ENCODE measurements at places on chromosomes 1 and 21.

DNA sequence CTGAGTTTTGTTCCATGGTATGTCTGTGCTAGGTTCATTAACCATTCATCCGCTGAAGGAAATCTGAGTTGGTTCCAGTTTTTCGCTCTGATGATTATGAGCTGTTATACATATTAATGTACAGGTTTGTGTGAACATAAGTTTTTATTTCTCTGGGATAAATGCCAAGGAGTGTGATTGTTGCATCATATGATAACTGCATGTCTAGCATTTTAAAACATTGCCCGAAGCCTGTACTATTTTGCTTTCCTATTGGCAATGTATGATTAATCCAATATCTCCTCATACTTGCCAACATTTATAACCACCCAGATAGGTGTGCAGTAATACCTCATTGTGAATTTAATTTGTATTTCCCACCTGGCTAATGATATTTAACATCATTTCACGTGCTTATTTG, 322.7 kb downstream of the ZNF326 start:
- DNase-seq = no peak

GRCh38 chr1:45585496-45586075, 1.7 kb downstream of the NASP start:
- no peak for DNase-seq

DNA sequence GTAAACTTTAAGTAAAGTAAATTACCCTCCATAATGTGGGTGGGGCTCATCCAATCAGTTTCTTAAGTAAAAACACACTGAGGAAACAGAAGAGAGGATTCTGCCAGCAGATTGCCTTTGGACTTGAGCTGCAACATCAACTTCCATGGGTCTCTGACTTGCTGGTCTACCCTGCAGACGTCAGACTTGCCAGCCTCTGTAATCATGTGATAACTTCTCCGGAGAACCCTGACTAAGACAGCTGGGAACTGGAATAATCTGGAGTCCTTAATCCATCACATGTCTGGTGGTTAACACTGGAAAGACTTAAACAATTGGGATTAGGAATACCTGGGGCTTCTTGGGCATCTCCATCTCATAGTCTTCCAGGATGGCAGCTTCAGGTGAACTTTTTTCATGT, 13.2 kb upstream of the CEP350 start:
- DNase-seq = no peak

DNA sequence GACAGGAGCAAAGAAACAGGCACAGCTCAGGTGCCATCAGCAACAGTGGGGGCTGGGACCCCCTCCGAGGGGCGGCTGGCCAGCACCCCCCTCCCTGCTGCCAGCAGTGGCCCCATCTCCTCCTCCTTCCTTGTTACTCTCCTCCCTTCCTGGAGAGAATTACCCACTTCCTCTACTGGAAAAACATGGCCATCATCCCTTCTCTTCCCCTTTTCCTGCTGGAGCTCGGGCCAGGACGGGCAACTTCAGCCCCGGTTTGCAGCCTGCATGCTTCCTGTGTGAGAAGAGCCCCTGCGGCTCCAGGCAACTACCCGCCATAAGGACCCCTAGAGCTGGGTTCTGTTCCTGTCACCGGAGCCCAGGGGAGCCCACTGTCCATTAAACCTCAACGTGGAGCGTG, 17.6 kb downstream of the MEGF6 start:
- DNase-seq = no peak

DNA sequence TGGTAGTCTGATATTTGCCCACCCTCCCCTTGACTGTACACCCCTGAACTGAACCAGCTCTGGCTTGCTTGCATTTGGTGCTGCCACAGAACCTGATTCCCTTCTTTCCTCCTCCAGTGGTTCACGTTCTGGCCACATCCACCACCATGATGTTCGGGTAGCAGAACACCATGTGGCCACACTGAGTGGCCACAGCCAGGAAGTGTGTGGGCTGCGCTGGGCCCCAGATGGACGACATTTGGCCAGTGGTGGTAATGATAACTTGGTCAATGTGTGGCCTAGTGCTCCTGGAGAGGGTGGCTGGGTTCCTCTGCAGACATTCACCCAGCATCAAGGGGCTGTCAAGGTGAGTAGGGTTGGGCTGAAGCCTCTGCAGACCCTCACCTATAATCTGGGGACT, 1.8 kb downstream of the CDC20 start:
- DNase-seq = no peak

DNA sequence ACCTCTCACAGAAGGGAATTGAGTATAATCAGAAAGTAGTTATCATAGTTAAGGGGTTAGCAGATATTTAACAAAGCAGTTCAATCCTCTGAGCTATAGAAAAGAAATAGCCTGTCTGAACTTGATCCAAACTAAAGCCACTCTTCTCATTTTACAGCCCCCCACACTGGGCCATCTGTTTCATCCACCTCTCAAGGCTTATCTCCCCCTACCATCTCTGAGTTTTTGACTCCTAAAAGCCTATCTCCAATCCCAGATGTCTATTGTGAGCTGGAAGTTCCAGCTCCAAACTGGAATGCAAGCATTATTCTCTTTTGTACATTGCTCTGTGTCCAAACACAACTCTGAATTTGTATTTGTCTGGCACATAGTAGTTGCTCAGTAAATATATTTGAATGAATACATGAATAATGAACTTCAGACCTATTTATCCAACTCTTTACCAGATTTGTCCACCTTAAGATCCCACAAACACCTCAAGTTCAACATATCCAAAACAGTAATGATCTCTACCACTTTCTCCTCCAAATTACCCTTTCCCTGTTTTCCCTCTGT, 98.1 kb downstream of the PLPP3 start:
- no peak for DNase-seq

- no peak for DNase-seq
Observed at GRCh38 chr1:93735722-93736121, 54.1 kb upstream of the BCAR3 start.

DNA sequence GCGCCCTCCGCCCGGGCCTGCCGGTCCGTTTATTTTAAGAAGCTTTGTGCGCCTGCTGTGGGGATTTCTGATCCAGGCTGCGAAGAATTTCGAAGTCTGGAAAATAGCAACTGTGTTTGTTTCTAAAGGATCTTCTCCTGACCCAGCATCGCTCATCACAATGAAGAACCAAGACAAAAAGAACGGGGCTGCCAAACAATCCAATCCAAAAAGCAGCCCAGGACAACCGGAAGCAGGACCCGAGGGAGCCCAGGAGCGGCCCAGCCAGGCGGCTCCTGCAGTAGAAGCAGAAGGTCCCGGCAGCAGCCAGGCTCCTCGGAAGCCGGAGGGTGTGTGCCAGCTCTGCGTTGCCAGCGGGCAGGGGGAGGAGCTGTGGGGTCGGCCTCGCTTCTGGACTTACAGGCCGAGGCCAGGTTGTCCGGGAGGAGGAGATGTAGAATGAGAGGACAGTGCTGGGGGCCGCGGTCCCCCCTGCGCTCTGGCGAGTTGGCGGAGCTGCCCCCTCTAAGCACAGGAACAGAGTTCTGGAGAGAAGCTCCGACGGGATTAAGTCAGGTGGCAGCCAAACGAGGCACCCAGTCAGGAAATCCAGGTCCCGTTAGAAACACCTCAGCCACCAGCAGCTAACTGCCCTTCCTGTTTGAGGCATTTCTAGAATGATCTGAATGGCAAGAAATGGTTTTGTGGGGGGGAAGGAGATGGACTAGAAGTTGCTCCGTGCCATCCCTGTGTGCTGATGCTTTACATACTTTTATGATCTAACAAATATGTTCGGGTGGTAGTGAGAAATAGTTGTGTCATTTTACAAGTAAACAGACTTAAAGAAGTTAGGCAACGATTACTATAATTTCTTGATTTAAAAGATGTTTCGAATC, 948 bp downstream of the TXLNA start:
- DNase-seq = no peak

GRCh38 chr1:233281711-233282581, 13.6 kb downstream of the PCNX2 start:
- no peak for DNase-seq

- peak; percentile 23 for DNase-seq
Observed at GRCh38 chr21:25501996-25502665, 105.2 kb downstream of the MRPL39 start.

DNA sequence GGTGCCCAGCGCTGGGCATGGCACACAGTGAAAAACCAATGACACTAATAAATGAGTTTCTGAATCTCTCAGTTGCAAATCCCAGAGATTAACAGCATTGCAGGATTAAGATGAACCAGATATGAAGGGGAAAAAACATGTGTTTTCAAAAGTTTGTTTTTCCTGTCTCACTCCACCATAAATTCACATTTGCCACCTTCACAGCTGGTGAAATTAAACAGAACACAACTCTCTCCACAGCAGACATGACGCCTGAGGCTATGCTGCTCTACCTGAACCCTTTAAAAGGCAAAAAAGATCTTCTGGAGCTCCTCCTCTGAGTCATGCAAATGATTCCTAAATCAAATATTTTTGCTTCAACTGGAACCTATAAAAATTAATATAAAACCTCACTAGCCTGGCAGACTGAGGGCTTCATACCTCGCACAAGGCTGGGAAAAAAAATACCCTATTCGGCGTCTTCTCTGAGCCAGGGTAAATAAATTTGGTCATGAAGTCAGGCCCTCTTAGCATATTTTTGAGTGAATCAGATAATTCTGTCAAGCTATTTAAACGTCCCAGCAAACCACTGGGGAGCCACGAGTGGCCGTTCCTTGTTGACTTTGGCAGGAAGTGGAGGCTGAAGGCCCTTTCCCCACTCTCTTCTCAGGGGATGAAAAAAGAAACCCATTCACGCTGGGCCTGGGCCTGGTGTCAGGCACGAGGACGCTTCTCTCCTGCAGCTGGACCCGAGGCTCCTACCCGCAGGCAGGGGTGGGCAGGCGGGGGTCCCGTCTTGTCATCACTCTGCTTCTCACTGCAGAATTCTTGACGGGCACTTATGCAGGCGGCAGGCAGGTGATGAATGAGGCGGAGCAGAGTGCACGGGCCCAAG, 53.0 kb downstream of the DMRTB1 start:
- no peak for DNase-seq

- DNase-seq = no peak
Observed at GRCh38 chr1:217524787-217525520, 105.9 kb downstream of the GPATCH2 start.

DNA sequence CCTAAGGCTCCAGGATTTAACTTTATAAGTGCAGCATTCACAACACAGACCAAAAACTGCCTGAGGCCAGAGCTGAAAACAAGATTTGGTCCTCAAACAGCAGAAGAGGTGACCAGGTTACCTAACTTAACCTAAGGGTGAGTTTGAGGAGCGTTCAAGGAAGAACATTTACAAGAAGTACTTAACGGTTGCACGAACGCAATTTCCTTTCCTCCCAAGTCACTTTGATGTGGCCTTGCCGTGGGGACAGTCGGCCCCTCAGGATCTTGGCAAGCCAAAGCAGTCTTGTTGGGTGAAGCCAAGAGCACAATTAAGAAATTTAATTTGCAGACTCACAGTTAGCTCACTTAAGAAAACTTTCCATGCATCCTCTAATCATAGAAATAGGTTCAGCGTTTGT, 202.6 kb upstream of the COA6 start:
- DNase-seq = no peak

DNA sequence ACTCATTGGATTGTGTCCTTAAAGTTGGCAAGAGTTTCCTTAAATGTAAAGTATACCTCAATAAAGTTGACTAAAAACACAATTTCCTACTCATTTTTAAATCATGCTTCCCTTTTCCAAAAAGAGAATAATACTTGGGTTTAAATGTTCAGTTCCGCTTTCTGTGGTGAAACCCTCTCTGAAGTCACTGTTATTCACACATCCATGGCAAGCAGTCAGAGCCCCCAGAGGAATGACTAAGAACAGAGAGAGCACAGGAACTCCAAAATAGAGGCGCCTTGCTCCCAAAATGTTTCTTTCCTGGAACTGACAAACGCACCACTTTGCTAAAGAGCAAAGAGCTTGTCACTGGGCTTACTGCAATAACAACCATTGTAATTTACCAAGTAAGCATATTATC, 142.5 kb downstream of the TIAM1 start:
- DNase-seq = no peak

- no peak for DNase-seq
Observed at GRCh38 chr1:36157115-36157903, 1.3 kb downstream of the MAP7D1 start.

DNA sequence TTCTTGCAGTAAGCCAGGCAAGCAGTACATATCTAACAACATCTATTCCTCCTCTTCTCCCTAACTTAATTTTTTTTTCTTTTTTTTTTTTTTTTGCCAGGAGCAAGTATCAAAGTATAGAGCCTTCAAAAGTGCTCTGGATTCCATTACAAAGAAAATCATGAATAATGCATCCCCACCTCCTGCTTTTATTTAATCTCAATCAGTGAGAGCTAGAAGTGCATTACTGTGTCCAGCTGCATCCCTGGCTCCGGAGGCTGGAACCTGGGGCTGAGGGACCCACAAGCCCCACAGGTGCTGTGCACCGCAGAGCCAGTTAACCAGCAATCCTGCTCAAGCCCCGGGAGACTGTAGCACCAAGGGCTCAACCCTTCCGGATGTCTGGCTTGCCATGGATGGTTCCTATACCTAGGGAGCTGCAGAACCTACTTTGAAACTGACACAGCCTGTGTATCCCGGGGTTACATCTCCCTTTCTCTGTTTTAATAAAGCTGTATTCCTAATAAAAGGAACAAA, 455.9 kb upstream of the RUNX1 start:
- DNase-seq = no peak

GRCh38 chr1:206925106-206925736, 3.5 kb upstream of the FCMR start:
- DNase-seq = no peak

- no peak for DNase-seq
Observed at GRCh38 chr1:158771950-158772866, at the start of gene OR6N1. Gene OR6N1 (minus strand): TSS chr1:158772195. CDS start chr1:158766682, 5,513 bp downstream.

DNA sequence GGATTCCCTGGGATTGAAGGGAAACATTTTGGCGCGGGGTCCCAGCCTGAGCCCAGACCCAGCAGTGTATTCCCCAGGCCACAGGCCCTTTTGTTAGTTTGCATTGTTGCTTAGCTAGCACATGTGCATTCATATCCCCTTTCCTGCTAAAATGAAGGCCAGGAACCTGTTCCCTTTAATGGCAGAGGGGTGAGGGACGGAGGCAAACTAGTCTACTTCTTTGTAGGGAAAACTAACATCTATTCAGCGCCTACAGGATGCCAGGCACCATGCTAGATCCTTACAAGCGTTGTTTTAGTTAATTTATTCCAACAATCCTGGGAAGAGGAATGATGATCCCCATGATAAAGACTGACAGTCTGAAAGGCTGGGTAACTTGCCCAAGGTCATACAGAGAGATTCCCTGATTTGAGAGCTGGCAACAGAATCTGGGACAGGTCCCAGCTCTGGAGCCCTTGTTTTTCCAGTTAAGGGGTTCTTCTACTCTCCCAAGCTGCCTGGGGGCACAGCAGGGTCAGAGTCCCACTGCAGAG, 595 bp upstream of the E2F2 start:
- DNase-seq = no peak

All from stimulated activated CD4-positive, alpha-beta T cell treated with anti-CD3 and anti-CD28 coated beads, TNF-alpha, amount 100 ng/mL, for 4 hours (primary cell).